ENCODE measurements at places on chromosomes 16 and 17.

GRCh38 chr16:5479926-5480325 lies 382.3 kb upstream of the EEF2KMT start:
- H3K4me3 ChIP-seq = no peak overlapping the region
- H3K27me3 ChIP-seq = no peaks in the 10 kb centered on the region
- H3K4me1 ChIP-seq = no peaks in the 10 kb centered on the region
- H3K36me3 ChIP-seq = no peaks in the 10 kb centered on the region

DNA sequence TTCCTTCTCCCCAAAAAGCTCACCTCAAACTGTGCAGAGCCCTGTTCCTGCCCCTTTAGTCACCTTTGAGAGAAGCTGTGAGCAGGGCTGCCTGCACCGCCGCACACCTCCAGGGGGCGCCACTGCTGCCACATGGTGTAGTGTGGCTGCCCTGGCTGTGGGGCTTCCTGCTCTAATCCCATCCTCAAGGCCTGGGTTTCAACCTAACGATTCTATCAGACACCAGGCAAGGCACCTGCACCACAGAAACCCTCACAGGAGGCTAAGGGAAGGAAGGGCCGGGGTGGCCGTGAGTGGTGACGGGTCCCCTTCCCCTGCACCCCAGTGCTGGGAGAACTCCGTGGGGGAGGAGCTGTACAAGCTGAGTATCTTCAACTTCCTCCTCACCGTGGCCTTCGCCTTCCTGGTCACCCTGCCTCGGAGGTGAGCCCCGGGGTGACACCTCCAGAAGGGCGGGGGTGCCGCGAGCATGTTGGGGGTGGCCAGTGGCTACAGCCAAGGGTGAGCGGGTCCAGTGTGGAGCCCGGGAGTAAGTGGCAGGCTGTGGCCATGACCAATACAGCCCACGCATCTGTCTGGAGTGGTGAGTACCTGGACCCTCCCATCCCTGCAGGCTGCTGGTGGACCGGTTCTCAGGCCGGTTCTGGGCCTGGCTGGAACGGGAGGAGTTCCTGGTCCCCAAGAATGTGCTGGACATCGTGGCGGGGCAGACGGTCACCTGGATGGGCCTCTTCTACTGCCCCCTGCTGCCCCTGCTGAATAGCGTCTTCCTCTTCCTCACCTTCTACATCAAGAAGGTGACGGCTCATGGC lies 7.0 kb downstream of the TMC8 start:
- H3K4me3 ChIP-seq = no peak overlapping the region
- no peaks in the 10 kb centered on the region for H3K27me3 ChIP-seq
- no peak overlapping the region for H3K27ac ChIP-seq
- H3K4me1 ChIP-seq = peaks cover 26% of the 10 kb centered on the region
- DNase-seq = peak; percentile 32

DNA sequence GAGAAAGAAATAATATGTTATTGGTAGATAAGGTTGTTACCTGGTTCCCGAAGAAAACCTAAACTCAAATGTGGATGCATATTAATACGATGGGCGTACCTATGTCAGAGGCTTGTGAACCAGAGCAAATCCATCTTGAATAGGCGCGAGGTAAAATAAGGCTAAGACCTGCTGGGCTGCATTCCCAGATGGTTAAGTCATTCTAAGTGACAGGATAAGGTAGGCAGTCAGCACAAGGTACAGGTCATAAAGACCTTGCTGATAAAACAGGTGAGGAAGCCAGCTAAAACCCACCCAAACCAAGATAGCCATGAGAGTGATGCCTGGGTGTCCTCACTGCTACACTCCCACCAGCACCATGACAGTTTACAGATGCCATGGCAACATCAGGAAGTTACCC lies 1400.1 kb downstream of the CDH8 start:
- no peak for DNase-seq
- H3K36me3 ChIP-seq = no peaks in the 10 kb centered on the region
- no peak overlapping the region for H3K4me3 ChIP-seq
- no peaks in the 10 kb centered on the region for H3K27me3 ChIP-seq
- H3K27ac ChIP-seq = no peak overlapping the region

- peak overlapping the region; percentile 89 for H3K27ac ChIP-seq
- H3K4me1 ChIP-seq = peaks cover 20% of the 10 kb centered on the region
- peak overlapping the region; percentile 71 for H3K4me3 ChIP-seq
- H3K27me3 ChIP-seq = no peaks in the 10 kb centered on the region
- no peaks in the 10 kb centered on the region for H3K36me3 ChIP-seq
- DNase-seq = no peak
These were observed 1.1 kb downstream of the HSD17B1 start for GRCh38 chr17:42553866-42554249.

DNA sequence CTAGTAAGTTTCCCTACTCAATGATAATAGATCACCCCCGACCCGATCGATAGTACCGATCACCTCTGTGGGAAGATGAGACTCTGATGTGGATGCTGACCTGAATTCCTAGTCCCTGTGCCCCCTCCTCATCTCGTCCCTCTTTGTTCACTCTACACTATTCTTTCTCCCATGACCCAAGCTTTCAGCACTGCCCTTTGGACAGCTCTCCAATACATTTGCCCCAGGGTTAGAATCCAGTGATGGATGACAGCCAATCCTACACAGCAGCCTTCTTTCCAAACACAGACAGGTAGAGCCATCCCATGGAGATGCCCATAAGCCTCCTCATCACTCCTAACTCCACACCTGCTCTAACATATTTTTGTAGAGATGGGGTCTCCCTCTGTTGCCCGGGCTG lies 141.1 kb downstream of the GSG1L start:
- no peaks in the 10 kb centered on the region for H3K36me3 ChIP-seq
- H3K27me3 ChIP-seq = peaks cover 5% of the 10 kb centered on the region
- no peak overlapping the region for H3K4me3 ChIP-seq
- DNase-seq = no peak
- no peaks in the 10 kb centered on the region for H3K4me1 ChIP-seq
- H3K27ac ChIP-seq = no peak overlapping the region

DNA sequence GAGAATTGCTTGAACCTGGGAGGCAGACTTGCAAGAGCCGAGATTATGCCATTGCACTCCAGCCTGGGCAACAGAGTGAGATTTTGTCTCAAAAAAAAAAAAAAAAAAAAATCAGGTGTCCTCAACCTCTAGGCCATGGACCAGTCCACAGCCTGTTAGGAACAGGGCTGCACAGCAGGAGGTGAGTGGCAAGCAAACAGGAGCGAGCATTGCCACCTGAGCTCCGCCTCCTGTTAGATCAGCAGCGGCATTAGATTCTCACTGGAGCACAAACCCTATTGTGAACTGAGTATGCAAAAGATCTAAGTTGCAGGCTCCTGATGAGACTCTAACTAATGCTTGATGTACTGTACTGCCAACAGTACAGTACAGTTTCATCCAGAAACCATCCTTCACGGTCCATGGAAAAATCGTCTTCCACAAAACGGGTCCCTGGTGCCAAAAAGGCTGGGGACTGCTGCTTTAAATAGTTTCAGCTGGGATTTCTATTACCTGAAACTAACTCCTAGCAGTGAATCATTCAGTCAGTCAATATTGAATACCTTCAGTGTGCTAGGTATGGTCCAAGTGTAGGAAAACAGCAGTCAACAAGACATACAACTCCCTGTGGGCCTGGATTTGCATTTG lies 56.3 kb upstream of the DHX40 start:
- H3K4me3 ChIP-seq = no peak overlapping the region
- H3K36me3 ChIP-seq = no peaks in the 10 kb centered on the region
- DNase-seq = no peak
- H3K27ac ChIP-seq = no peak overlapping the region

DNA sequence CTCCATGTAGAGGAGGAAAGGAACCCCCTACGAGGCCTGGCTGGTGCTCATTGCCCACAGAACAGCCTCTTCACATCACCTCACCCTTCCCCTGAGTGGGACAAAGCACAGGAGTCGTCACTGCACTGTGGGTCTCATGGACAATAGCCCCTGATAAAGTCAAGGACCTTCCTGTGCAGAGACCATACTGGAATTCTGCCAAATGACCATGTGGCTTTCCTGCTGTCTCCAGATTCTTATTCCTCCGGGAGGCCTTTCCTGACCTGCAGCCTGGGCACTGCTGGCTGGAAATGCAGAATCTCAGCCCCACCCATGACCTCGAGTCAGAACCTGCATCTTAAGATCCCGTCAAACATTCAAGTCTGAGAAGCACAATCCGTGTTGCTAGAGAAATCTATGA lies 60.5 kb upstream of the ERN1 start:
- no peaks in the 10 kb centered on the region for H3K36me3 ChIP-seq
- no peak for DNase-seq
- H3K4me1 ChIP-seq = no peaks in the 10 kb centered on the region
- H3K4me3 ChIP-seq = no peak overlapping the region

GRCh38 chr16:27221576-27222248 lies 18.4 kb downstream of the KDM8 start:
- no peak for DNase-seq
- H3K36me3 ChIP-seq = no peaks in the 10 kb centered on the region
- no peaks in the 10 kb centered on the region for H3K27me3 ChIP-seq
- peaks cover 19% of the 10 kb centered on the region for H3K4me1 ChIP-seq
- peak overlapping the region; percentile 71 for H3K27ac ChIP-seq
- no peak overlapping the region for H3K4me3 ChIP-seq

GRCh38 chr17:66990047-66990446 lies 25.5 kb downstream of the CACNG4 start:
- H3K4me3 ChIP-seq = no peak overlapping the region
- H3K27me3 ChIP-seq = peaks cover 34% of the 10 kb centered on the region
- H3K27ac ChIP-seq = no peak overlapping the region
- no peaks in the 10 kb centered on the region for H3K4me1 ChIP-seq

DNA sequence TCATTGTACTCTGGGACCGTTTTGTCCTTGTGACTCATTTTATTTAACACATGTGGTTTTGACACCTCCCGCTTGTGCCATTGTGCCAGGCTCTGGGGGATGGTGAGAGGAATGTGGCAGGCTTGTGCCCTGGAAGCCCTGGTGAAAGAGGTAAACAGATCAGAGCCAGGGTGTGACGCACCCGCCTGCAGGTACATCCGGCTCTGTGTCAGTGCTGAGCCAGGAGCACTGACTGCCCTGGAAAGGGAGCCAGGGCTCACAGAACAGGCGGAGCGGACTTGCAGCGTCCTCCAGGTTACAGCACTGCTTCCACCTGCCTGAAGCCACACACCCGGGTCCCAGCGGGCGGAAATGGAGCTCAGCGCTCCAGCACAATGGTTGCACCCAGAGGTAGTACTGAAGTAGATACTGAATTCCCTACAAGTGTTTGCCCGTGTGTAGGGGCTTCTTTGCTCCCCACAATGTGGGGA lies 30.6 kb downstream of the CDRT15 start:
- peaks cover 8% of the 10 kb centered on the region for H3K4me1 ChIP-seq
- H3K27ac ChIP-seq = no peak overlapping the region
- no peak overlapping the region for H3K4me3 ChIP-seq
- H3K36me3 ChIP-seq = peaks cover 9% of the 10 kb centered on the region
- no peaks in the 10 kb centered on the region for H3K27me3 ChIP-seq

DNA sequence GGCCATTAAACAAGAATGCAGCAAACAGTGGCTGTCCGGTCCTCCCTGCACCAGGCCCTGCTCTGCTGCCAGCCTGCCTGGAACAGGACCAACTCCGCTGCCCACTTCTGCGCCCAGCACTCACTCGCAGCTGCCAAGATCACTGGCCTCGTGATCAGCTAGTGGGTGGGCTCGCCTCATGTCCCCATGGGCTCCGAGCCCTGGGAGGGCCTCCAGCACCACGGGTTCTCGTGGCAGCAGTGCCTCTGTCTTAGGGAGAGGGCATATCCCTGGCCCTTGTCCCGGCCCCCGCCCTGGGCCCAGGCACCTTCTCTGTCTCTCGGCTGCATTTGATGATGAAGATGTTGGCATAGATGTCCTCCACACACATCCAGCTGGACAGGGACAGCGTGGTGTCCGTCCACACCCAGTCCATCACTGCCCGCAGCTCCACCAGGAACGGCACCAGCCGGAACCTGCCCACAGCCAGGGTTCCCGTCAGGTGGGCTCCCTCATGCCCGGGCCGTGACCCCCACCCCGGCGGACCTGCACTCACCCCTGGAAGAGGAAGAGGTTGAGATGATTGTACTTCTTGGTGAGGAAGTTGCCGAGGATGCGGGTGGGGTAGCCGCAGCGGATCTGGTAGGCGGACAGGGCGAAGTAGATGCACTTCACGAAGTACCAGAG lies 13.1 kb downstream of the CTU2 start:
- no peaks in the 10 kb centered on the region for H3K4me1 ChIP-seq
- no peaks in the 10 kb centered on the region for H3K27me3 ChIP-seq
- peak overlapping the region; percentile 55 for H3K27ac ChIP-seq
- peak; percentile 30 for DNase-seq
- peaks cover 34% of the 10 kb centered on the region for H3K36me3 ChIP-seq
- no peak overlapping the region for H3K4me3 ChIP-seq

GRCh38 chr16:2948807-2949704 lies 15.0 kb upstream of the KREMEN2 start:
- no peak overlapping the region for H3K4me3 ChIP-seq
- no peak overlapping the region for H3K27ac ChIP-seq
- no peak for DNase-seq
- peaks cover 2% of the 10 kb centered on the region for H3K27me3 ChIP-seq
- H3K36me3 ChIP-seq = no peaks in the 10 kb centered on the region

- no peaks in the 10 kb centered on the region for H3K36me3 ChIP-seq
- no peak for DNase-seq
- H3K4me3 ChIP-seq = no peak overlapping the region
- no peaks in the 10 kb centered on the region for H3K4me1 ChIP-seq
These were observed 18.9 kb downstream of the TMEM132E start for GRCh38 chr17:34598161-34598776.

- no peak overlapping the region for H3K4me3 ChIP-seq
- H3K27me3 ChIP-seq = no peaks in the 10 kb centered on the region
- H3K36me3 ChIP-seq = no peaks in the 10 kb centered on the region
These were observed 25.3 kb downstream of the CMIP start for GRCh38 chr16:81469710-81470535.

DNA sequence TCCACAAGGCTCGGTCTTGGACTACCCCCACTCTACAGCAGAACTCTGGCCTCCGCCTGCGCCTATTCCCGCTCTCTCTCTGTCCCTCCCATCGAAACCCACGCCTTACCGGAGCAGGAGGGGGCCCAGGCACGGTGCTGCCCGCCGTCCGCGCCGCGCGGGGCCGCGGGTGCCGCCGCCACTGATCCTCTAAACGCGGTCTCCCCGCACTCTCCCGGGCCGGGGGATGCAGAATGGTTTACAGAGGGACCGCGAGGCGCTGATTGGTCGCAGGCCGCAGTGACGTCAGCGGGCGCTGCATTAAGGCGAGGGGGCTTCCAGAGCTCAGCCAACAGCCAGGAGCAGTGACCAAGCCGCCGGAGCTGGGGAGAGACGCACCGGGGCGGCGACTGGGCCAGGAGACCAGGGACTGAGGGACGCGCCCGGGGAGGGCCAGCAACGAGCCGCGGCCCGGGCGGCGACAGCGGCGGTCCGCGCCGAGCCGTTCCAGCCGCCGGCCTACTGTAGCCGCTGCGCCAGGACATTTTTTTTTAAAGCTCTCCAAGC lies 747 bp upstream of the LHX1 start:
- no peak for DNase-seq
- peaks cover 100% of the 10 kb centered on the region for H3K27me3 ChIP-seq
- peaks cover 37% of the 10 kb centered on the region for H3K4me1 ChIP-seq
- H3K27ac ChIP-seq = no peak overlapping the region

- H3K36me3 ChIP-seq = no peaks in the 10 kb centered on the region
- peaks cover 3% of the 10 kb centered on the region for H3K27me3 ChIP-seq
- peak; percentile 4 for DNase-seq
- peaks cover 19% of the 10 kb centered on the region for H3K4me1 ChIP-seq
- no peak overlapping the region for H3K27ac ChIP-seq
These were observed 5.5 kb upstream of the TMEM92 start for GRCh38 chr17:50268743-50269275.

All from transverse colon (tissue), 4 donors.